ENCODE measurements at places on chromosomes 12 and 14. TPM values are rescaled to one million over a fixed set of nuclear protein-coding genes. Genes with fewer than 3 reads are reported as not detected.

OAS1 gene
- total RNA-seq, result 26.7 TPM

- DNase-seq, result no peak
Measured at GRCh38 chr14:37663498-37663897, 68.1 kb downstream of the TTC6 start.

- DNase-seq, result no peak
Measured at GRCh38 chr14:57066463-57066862, 202.2 kb downstream of the EXOC5 start.

GRCh38 chr14:76495983-76496382 lies 120.0 kb downstream of the ESRRB start:
- no peak for DNase-seq

DNA sequence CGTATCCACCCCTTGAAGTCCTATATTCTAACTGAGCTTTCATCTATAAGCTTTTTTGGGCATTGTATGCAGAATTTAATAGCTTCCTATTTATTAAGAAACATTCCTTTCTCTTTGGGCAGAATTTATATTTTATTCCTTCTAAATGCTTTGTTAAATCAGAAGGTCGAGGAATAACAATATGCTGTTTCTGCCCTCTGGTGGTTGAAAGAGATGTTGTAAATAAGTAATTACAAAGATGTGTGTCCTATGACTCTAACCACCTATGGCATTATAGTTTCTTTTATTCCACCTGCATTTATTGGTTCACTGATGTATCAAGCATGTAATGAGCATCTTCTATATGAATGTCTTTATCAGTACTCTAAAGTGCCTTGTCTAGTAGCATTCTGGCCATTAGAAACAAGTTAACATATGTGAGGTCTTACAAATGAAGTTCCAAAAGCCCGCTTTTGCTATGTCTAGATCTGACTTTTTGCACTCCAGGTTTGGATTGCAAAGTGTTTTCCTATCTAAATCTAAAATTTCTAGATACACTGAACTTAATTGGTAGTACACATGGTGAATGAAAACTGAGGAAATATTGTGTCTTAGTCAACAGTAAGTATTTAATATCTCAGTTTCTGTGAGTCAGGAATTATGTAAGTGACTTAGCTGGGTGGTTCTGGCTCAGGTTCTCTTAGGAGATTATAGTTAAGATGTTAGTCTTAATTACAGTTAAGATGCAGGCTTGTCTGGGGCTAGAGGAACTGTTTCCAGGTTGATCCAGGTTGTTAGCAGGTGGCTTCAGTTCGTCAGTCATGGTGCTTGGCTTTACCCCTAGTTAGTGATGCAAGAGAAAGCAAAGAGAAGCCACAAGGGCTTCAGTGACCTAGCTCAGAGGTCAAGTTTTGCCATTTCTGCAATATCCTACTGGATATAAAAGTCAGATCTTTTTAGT lies 57.5 kb downstream of the PLEKHA5 start:
- no peak for DNase-seq

PSMD9 gene
- total RNA-seq, result 65.8 TPM

LIN7A gene
- 5.1 TPM for total RNA-seq

- no peak for DNase-seq
Measured at GRCh38 chr12:29164477-29165393, 15.7 kb downstream of the FAR2 start.

- DNase-seq, result no peak
Measured at GRCh38 chr14:57735276-57735675, 130.6 kb downstream of the SLC35F4 start.

DNA sequence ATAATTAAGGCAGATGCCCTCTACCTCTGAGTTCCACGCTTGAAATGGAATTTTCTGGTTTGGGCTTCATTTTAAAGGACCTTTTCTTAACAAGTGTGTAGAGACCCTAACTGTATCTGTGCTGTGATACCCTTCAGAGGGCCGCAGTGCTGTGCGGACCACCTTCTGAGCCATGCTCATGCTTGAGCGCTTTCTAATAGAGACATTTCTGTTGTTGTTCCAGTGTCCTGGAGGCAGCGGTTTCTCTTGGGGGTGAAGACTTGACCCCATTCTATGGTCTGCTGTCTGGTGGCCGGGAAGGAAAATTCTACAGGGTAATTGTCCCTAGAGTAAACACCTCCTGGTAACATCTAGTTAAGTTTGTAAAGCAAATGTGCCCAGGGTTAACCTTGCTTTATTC lies 46.7 kb upstream of the BCL7A start:
- no peak for DNase-seq

LBHD2 gene
- not detected for total RNA-seq

RNASE4 gene
- total RNA-seq, result 234 TPM

DBX2 gene
- 3.8 TPM for total RNA-seq

GRCh38 chr14:89399157-89399556 lies 17.9 kb downstream of the FOXN3 start:
- DNase-seq, result no peak

- no peak for DNase-seq
Measured at GRCh38 chr12:50660425-50660822, 103.5 kb upstream of the ATF1 start.

Data from omental fat pad (tissue), 4 donors.